ENCODE measurements at places on chromosomes 5 and 9.

- DNase-seq: no peak
Observed at GRCh38 chr5:102279711-102280110, 16.4 kb downstream of the SLCO4C1 start.

DNA sequence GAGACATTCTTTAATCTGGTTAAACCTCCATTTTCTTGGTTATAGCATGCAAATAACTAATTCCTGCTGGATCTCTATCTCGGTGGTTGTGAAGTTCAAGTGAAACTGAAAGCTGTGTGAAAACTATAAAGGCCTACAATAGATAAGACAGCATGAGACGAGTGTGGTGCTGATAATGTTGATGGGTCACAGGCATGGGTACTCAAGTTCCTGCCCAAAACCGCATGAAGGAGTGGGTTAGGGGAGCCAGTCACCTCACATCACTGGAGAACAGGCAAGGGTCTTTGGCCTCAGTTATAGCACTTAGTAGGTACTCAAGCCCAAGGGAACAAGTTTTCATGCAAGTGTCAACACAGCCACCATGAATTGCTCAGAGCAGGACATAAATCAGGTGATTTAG, 16.7 kb downstream of the HMHB1 start:
- no peak for DNase-seq

- no peak for DNase-seq
Observed at GRCh38 chr5:129622531-129622930, 125.4 kb upstream of the MINAR2 start.

DNA sequence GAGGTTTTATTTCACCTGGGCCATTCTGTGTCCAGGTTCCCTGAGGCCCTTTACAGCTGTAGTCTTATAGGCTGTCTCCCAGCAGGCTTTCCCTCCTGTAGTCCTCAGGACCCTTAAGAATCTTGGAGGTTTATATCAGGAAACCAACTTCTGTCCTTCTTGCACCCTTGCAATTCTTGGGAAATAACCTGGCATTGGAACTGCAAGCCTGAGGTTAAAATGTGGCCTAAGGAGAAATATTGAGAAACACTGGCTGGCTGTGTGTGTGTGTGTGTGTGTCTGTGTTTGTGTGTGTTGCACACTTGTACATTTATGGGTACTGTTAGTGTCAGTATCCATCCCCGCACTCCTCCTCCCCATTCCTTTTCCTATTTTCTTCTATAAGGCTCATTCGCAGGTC, 168.9 kb downstream of the PAPPA start:
- DNase-seq: no peak

DNA sequence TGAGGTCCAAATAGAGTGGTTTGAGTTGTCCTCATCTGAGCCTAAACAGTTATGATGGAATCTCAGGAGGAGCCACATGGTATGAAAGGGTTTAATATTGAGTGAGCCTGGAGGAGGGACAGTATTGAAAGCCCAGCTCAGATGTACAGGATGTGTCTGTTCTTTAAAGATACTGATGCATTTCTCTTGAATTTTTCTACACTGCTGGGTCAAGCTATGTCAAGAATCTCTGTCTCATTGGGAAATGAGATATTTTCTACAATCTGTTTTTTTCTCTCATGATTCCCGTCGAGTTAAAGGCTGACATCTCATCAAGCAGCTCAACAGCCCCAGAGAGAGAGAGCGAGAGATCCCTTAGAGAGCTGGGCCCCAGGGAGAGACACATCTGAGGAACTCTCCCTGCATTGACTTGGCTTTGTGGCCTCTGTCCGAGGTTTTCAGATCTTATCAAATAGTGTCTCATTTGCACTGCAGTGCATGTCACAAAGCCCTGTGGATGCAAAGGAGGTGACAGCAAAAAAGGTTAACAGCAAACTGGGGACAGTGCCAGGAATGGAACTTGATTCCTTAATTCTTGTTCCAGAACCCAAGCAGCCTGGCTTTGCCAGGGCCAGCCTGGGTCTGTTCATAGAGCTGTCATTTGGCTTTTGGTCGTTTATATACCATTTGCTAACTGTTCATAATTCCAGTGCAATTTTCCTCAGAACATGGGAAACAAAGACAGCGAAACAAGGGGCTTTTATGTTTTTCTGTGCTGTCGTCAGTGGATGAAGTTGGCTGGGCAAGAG, 19.0 kb upstream of the ACTBL2 start:
- DNase-seq: no peak

DNA sequence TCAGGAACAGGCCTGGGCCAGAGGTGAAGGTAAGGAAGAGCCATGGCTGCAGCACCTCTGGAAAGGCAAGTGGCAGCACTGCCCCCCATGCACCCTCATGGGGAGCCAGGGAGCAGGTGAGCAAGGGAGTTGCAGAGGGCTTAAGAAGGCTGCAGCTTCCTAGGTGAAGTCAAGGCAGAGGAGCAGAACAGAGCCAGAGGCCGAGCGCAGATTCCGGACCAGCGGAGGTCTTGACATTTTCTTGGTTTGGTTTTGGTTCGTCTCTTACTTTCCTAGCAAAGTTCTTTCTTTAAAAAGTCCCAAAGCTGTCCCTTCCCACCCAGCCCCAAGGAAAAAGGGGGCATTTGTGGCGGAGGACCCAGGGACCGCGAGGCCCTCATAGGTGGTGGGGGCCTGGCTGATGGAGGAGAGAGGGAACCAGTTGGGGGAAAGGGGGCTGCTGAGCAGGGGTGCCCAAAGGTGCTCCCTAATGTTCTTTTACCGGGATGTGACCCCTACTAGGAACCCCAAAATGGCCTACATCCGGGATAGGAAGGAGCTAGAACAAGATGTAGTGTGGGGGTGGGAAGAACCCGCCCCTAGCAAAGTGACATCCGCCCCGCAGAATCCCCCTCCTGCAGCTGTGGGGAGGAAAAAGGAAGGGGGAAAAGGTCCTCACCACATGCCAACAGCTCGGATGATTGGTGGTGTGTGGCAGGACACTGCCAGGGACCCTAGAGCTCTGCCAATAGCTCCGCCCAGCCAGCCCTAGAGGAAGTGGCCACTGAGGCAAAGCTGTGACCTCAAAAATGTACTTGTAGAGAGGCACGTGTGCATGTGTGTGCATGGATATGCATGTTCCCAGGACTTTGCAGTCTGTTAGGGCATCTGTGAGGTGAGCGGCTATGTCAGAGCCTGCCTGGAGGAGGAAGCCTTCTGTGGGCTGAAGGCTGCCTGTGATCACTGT, 914 bp upstream of the CD72 start:
- DNase-seq: peak; percentile 36

DNA sequence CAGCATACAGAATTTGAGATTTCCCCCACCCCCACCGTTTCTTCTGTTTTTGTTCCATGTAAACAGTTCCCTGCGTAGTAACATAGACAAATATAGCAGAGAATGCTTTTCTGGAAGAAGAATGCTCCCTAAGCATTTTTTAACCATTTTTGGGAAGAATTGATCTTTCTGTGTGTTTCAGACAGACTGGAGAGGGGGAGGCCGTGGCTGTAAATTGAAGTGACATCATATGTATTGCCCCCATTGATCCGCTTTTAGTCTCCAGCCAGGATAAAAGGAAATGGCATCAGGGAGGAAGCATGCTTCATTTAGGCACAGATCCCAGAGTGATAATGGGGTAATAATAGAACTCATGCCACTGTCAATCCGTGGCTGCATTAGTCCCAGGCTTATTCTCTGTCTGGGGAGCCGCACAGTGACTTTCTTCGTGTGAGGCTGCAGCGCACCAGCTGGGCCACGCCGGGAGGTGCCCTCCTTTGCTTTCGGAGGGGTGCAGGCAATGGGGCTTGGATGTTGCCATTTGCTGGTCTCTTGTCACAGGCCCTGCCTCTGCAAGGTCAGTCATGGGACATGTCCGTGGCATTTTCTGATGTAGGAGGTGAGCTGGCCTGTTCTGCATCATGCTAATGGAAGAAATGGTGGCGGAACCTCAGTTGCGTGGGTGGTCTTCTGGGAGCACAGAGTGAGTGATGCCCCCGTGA, 261.5 kb downstream of the FANCC start:
- no peak for DNase-seq

GRCh38 chr9:90256345-90256744, 386.3 kb downstream of the DIRAS2 start:
- no peak for DNase-seq

Data from stimulated activated effector memory CD8-positive, alpha-beta T cell treated with anti-CD3 and anti-CD28 coated beads, Interleukin-12 subunit alpha, Interleukin-12 subunit beta, amount 100 ng/mL, for 72 hours (primary cell).